ENCODE measurements at places on chromosomes 13 and 19.

DNA sequence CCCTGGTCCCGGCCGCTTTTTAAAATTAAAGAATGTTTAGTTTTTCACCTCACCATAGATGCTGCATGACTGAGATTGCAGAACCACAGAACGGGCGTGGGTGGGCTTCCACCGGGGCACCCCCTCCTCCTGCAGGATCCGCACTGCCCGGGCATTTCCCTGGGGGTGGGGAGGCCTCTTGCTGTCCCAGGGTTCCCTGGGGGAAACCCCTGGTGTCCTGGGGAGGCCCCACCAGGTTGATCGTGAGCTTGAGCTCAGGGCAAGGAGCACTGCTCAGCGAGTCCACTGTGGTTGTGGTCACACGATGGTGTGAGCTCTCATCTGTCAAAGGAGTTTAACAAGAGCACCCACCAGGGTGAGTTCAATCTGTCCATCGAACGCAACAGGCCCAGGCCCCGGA lies 11.4 kb upstream of the TCF3 start:
- no peak for DNase-seq

- no peak for DNase-seq
Observed at GRCh38 chr13:77716692-77717091, 19.2 kb downstream of the SLAIN1 start.

- no peak for DNase-seq
Observed at GRCh38 chr19:51252306-51253079, 1.6 kb downstream of the SIGLECL1 start.

- DNase-seq: no peak
Observed at GRCh38 chr13:59270327-59270726, 893.4 kb downstream of the DIAPH3 start.

- DNase-seq: no peak
Observed at GRCh38 chr13:82822935-82823334, 1059.3 kb downstream of the SLITRK1 start.

- no peak for DNase-seq
Observed at GRCh38 chr13:85586422-85586831, 212.8 kb downstream of the SLITRK6 start.

GRCh38 chr13:62544928-62545327 lies 1129.3 kb upstream of the PCDH20 start:
- no peak for DNase-seq

GRCh38 chr19:34145741-34146202 lies 26.5 kb upstream of the LSM14A start:
- DNase-seq: peak; percentile 36

- DNase-seq: no peak
Observed at GRCh38 chr19:16661480-16662034, 618 bp downstream of the TMEM38A start.

- DNase-seq: no peak
Observed at GRCh38 chr19:12034620-12035019, 859 bp downstream of the ZNF433 start.

GRCh38 chr13:67635754-67636153 lies 405.6 kb upstream of the PCDH9 start:
- DNase-seq: no peak

DNA sequence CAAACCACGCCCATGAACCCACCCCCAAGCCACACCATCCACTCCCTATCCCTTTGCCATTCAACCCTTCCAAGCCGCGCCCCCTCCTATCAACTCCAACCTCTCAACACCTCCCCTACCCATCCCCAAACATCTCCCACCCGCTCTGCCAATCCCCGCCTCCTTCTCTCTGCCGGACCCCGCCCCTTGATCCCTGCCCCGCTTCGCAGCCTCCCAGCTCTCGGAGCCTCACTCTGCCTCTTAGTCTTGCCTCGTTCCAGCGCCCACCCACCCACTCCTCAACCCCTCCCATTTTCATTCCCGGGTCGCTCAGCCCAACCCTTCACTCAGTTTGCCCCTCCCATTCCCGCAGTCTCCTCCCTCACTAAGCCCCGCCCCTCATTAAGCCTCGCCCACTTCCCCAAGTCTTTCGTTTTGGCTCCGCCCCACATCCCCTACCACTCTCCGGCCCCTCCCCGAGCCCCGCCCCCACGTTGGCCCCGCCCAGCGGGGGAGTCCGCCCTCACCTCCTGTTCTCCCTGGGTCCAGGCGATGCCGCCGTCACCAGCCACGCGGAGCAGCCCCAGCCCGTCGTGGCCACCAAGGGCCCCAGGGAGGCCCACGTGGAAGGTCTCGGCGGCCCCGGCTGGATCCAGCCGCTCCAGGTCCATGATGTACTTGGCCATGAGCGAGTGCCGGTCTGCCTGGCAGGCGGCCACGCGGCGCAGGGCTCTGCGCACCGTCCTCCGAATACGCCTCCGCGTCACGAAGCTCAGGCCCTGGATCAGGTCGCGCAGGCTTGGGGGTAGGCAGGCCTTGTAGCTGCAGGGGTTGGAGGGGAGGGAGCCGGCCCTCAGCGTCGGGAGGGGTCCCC lies 5.7 kb downstream of the JAK3 start:
- peak; percentile 60 for DNase-seq

DNA sequence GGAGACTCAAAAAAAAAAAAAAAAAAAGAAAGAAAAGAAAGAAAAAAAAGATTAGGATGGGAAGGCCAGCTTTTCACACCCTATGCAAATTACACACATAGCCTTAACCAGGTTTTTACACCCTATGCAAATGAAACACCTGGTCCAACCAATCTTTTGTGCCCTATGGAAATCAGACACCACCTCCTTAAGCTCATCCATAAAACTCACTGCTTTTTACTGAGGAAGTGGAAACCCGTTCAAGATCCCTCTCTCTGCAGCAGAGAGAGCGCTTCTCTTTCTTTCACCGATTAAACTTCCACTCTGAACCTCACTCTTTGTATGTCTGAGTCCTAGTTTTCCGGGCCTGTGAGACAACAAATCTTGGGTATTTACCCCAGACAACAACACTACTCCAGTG lies 25.3 kb upstream of the HOMER3 start:
- no peak for DNase-seq

- no peak for DNase-seq
Observed at GRCh38 chr19:47469719-47470118, 2.0 kb downstream of the SLC8A2 start.

GRCh38 chr19:18636969-18637629 lies at the start of gene KLHL26:
TSS of gene KLHL26 (plus strand) at chr19:18637028. CDS start at chr19:18637055, 27 bp downstream.
- DNase-seq: no peak

DNA sequence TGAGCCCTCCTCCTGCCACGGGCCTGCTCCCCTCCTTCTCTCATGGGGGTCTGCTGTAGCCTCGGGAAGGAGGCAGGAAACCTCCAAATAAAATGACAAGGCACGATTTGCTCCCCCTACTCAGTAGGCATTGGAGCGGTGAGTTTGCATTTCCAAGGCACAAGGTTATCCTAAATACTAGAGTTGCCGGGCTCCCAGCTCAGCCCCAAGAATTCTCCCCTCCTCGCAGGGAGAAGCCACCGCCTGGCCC lies 1.5 kb downstream of the CEBPA start:
- DNase-seq: no peak

DNA sequence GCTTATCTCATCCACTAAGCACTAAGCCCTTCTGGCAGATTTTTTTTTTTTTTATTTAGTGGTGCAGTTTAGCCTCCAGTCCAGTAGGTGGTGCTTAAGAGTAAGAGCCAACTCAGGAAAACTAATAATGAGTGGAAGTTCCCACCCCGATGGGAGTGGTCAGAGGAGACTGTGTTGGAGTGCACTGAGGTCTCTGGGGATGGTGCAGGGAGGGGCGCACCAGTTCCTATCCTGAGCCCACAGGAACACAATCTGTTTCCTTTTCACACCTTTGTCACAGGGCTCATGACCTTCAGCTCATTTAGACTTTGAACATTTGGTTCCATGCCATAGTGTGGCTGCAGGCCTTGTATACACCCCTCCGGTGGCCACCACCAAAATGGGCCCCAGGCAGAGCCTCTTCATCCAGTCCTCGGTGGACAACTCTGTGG lies 367.4 kb downstream of the SPRY2 start:
- no peak for DNase-seq

DNA sequence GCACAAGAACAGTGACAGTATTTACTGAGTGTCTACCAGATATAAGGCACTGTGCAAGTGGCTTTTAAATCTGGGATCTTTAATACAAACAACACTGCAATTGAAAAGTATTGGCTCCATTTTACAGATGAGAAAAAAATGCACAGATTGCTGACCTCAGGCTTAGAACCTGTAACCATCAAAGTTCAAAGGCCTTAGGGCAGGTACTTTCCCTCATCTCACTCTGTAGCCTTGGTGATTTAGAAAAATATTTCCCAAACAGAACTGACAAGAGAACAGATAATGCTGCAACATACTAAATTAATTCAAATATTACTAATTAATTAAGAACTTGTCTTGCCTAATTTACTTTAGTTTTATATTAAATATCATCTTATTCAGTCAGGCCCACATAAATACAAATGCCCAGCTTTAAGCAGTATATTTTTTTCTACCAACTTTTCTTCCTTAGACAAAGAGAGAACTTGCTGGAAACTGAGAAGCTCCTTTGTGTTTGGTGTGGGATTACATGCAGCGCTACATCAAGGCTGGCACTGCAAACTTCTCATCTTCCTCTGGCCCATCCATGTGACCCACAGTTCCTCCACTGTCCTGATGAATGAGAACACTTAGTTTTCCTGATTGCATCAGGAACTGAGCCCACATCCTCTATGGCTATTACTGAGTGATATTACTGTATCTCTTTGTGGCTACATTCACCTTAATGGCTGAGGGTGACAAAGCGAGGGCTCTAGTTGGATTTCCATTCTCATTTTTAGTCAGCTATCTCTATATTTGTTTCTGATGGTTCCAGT lies 302.1 kb downstream of the ENOX1 start:
- no peak for DNase-seq

GRCh38 chr19:38457202-38457601 lies 23.7 kb downstream of the RYR1 start:
- DNase-seq: no peak

All from AG10803 (cell line).